GM12878 (cell line): ENCODE measurements at places on chromosomes 11 and 22.

DNA sequence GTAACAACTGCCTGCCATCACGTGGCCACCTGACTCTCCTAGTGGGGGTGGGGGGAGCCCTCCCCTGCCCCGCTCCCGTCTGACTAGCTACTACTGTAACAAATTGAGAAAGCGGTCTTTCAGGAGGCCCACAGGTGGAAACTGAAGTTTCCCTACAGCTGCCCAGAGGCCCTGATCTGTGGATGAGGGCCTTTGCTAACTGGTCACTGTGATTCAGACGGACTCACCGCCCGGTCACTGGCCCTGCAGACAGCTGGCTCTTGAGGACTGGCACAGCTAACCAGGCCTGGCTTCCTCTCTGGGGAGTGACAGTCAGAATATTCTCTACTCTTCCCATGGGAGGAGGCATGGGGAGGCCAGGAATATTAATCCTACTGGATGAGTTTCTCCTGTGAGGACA is 116.8 kb downstream of the ARHGAP8 start:
- no peak for DNase-seq

- no peak for DNase-seq
These were observed 190.8 kb downstream of the TTC28 start for GRCh38 chr22:28488825-28489224.

DNA sequence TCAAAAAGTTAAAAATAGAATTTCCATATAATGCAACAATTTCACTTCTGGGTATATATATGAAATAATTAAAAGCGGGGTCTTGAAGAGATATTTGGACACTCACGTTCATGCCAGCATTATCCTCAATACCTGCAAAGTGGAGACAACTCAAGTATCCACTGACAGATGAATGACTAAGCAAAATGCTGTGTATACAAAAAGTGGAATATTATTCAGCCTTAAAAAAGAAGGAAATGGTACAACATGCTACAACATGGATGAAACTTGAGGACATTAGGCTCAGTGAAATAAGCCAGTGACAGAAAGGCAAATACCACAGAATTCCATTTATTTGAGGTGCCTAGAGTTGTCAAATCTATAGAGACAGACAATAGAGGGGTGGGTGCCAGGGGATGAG is 62.5 kb upstream of the GAL start:
- no peak for DNase-seq

GRCh38 chr11:70590356-70590991 is 192.1 kb downstream of the CTTN start:
- DNase-seq, result no peak

GRCh38 chr11:46491661-46492330 is 100.2 kb upstream of the CHRM4 start:
- no peak for DNase-seq

- no peak for DNase-seq
These were observed 77.0 kb downstream of the RAB38 start for GRCh38 chr11:88098289-88098688.

- no peak for DNase-seq
These were observed 5.9 kb upstream of the BDNF start for GRCh38 chr11:27705873-27706820.

- DNase-seq, result no peak
These were observed 416.4 kb downstream of the MIAT start for GRCh38 chr22:27073601-27074425.

DNA sequence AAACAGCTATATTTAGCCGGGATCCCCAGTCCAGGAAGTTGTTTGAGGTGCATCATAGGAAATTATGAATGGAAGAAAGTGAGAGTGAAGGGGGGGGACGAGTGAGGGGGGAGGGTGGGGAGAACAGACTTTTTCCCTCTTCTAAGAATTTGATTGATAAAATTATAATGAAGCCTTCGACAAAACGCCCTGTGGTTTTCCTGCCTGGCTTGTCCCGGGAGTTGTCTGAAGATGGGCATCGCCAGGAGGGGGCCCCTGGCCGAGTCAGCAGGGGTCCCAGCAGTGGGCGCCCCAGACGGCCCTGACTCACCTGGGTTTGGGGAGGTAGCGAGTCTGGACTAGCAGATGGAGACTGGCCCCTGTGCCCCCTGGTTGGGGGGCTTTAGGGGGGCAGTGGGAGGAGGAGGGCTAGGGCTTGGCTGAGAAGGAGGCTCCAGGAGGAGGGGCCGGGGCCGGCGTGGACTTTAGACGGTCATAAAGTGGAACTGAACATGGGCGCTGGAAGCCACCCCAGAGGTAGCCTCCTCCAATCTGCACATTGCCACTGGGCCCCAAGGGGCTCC is 336 bp upstream of the LIF start:
- DNase-seq, result no peak
